ENCODE measurements at places on chromosomes 7 and 10. TPM values are rescaled to one million over a fixed set of nuclear protein-coding genes. Genes with fewer than 3 reads are reported as not detected.

GRCh38 chr10:106255111-106255678 is 909.3 kb downstream of the SORCS1 start:
- no peak for DNase-seq

DNA sequence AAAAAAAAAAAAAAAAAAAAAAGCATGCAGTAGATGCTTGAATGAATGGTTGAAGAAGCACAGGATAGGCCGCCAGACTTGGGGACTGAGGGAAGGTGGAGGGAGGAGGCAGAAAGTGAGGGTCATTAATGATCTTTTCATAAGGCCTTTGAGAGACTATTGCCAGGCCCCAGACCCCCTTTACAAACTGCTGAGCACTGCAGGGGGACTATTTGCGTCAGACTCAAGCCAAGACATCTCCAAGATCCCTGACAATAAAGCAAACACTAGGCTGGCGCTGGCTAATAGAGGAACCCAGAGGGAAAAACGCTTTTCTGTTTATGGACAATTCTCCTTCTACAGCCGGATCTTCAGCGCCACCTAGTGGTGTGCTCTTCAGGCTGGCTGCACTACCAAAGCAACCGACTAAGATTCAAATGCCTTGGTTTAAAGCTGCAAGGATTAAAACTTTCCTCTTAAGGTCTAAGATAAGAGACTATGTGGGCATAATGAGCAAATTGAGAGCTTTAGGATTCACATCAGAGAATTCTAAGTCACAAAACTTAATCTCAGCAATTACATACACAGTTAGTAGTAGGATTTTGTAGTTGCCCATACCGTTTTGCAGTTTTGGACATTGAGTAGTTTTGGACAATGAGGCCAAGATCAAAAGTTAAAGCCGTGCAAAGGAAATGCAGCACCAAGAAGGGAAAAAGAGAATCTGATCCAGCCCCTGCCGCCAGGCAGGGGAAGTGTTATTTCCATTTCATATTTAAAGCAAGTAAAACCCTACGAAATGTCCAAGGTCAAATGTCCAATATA is 17.9 kb upstream of the AGK start:
- DNase-seq, result peak; percentile 70

DNA sequence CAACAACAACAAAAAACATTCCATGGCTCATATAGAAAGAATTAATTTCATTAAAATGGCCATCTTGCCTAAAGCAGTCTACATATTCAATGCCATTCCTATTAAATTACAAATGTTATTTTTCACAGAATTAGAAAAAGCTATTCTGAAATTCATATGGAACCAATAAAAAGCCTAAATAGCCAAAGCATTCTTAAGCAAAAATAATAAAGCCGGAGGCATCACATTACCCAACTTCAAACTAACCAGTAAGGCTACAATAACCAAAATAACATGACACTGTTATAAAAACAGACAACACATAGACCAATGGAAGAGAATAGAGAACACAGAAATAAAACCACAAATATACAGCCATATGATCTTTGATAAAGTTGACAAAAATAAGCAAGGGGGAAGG is 330.4 kb downstream of the KIF20B start:
- no peak for DNase-seq

GRCh38 chr10:55048830-55049498 is 247.9 kb upstream of the PCDH15 start:
- no peak for DNase-seq

DNA sequence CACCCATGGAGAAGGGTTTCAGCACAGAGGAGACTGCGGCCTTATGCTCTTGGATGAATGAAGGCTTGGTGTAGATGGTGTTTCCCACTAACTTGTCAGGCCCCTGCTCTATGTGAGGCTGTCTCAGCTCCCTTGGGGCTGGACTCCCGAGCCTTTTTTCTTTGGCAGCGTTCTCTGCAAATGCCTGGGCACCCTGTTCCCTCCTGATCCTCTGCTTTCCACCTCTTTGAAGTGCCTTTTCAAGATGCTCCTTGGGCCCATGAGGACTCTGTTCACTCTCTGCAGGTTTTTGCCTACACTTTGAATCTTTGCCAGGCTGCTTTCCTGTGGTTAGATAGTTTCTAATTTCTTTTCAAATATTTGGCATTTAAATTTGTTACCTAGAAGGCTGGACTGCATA is 6.8 kb upstream of the ACBD5 start:
- DNase-seq, result no peak

GRCh38 chr7:139915864-139916716 is 87.0 kb downstream of the TBXAS1 start:
- DNase-seq, result peak; percentile 57

- no peak for DNase-seq
These were observed 245.5 kb downstream of the DYNC1I1 start for GRCh38 chr7:96017877-96018276.

DNA sequence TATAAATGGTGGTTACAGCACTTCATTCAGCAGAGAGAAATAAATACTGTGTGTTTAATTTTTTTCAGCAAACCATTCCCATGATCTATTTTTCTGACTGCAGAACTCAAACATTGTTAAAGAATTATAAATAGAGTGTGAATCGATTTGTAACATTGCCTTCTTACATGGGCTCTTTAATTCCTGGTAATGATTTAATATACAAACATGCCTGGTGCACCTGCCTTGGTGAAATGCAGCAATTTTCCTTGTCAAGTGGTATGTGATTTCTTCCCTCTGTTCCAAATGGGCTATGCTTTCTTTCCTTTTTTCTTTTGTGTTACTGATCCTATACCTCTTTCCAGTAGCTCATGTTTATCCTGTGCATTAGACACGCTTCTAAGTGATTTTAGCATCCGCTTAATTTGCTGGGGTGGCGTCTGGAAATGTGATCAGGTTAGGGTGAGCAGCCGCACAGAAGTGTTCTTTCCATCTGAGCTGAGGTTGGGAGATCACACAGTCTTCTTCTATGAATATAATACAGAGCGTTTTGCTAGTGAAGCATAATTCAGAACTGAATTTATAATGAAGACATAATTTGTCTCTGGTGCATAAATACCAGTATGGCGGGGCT is 94.3 kb upstream of the ITGB1 start:
- DNase-seq, result no peak

GRCh38 chr10:131921184-131921583 is 20.4 kb downstream of the PPP2R2D start:
- DNase-seq, result no peak

DNA sequence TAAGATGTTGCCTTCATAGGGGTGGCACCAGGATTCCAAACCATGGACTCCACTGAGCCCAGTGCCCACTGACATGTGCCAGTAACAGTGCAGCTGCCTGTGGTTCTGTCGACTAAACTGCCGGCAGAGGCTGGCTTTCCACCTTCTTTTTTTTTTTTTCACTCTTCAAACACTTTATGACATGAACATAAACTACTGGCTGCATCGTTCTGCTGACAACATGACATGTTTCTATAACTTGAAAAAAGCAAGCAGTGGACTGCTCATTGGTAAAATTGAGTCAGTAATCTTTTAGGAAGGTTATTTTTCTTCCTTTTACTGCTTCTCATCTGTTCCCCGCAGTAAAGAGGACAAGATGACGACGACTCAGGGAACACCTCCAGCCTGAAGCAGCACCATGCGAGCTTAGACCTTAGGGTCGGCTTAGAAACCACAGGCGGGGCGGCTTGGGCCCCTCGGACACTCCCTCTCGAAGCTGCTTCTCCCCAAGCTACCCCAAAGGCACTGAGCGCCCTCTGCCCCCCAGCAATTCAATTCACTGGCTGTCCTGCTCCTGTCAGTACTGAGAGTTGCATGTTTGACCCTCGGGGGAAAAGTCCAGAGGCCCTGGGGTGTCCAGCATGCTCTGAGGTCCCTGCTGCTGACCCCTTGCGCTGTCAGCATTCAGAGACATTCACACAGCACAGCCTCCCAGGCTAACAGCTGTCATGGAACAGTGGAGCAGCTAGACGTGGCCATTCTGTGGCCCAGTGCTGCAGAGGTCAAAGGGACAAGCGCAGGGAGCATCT is 112.5 kb downstream of the EGFR start:
- DNase-seq, result peak; percentile 45

GRCh38 chr7:149884016-149884415 is 10.2 kb downstream of the ATP6V0E2 start:
- DNase-seq, result no peak

GRCh38 chr10:49335364-49335972 is 36.5 kb downstream of the C10orf71 start:
- no peak for DNase-seq

DNA sequence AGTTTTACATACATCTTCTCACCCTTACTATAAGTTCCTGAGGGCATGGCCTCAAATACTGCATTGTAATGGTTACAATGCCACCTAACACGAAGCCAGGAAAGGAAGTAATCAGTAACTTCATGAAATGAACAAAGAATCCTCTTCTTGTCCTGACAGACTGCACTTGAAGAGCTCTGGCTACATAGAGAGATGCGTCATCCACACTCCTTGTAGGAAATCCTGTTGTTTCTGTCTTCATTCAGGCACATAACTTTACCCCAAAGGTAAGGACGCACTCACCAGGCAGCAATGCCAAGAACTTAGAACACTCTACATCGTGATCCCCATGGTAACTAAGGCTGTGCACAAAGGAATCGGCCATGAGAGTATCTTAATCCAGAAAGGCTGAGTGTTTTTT is 80.3 kb upstream of the ARID5B start:
- no peak for DNase-seq

ANKRD30A gene
- total RNA-seq, result not detected

TUBB8 gene
- not detected for total RNA-seq

Measured in Right ventricle myocardium superior (tissue), 1 donor.